CD4-positive, alpha-beta T cell treated with Interleukin-15 for 4 hours (primary cell): ENCODE measurements at places on chromosomes 6 and 20.

GRCh38 chr20:32018269-32019155, 8.3 kb downstream of the CCM2L start:
- DNase-seq, result peak; percentile 16

DNA sequence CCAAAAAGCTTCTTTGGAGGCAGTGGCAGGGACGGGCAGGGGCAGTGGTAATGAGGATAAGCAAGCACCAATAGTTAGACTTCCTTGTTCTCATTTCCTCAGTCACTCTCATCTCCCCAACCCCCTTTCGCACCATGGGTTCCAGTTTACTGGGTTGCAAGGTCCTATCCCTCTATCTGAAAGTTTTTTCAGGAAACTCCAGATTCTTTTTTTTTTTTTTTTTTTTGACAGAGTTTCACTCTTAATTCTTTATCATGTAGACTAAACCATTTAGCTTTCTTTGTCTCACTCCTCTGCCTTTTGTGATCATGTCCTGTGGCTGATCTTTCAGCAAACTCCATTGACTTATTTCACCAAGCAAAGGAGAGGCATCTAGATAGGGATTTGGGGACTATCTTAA, 51.4 kb upstream of the GMDS start:
- no peak for DNase-seq

GRCh38 chr6:4446982-4447381, 311.6 kb upstream of the ECI2 start:
- DNase-seq, result no peak

GRCh38 chr20:17971300-17972013, 2.6 kb downstream of the MGME1 start:
- DNase-seq, result no peak

DNA sequence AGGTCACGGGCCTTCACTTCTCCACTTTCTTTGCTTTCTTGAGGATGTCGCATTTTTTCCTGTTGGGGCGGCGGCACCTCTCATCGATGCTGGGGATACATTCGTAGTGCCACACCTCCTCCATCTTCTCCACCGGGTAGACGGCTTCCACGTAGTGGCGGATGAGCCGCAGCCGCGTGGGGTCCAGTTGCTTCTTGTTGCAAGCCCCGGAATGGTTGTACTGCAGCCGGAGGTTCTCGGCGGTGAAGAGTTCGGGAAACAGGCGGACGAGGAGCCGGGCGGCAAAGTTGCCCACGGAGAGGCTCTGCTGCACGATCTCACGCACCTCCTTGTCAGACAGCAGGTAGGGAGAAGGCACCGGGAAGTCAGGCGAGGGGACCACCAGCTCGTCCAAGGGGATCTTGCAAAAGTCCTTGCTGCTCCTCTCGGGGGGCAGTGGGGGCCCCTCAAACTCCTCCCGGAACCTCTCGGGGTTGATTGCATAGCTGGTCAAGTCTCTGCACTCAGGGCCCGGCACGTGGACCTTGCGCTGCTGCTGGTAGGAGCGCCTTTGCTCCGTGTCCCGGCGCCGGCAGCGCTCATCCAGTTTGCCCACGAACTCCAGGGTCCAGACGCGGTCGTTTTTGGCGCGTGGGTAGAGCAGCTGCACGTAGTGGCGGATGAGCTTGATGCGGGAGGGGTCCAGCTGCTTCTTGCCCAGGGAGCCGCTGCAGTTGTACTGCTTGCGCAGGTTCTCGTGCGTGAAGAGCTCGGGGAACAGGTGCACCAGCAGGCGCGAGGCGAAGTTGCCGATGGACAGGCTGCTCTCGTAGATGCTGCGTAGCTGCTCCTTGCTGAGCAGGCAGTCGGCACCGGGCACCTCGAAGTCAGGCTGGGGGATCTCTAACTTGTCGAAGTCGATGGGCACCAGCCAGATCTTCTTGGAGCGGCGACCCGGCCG, 41.0 kb downstream of the MTRES1 start:
- no peak for DNase-seq

- no peak for DNase-seq
Measured at GRCh38 chr6:95325916-95326315, 251.4 kb upstream of the MANEA start.

DNA sequence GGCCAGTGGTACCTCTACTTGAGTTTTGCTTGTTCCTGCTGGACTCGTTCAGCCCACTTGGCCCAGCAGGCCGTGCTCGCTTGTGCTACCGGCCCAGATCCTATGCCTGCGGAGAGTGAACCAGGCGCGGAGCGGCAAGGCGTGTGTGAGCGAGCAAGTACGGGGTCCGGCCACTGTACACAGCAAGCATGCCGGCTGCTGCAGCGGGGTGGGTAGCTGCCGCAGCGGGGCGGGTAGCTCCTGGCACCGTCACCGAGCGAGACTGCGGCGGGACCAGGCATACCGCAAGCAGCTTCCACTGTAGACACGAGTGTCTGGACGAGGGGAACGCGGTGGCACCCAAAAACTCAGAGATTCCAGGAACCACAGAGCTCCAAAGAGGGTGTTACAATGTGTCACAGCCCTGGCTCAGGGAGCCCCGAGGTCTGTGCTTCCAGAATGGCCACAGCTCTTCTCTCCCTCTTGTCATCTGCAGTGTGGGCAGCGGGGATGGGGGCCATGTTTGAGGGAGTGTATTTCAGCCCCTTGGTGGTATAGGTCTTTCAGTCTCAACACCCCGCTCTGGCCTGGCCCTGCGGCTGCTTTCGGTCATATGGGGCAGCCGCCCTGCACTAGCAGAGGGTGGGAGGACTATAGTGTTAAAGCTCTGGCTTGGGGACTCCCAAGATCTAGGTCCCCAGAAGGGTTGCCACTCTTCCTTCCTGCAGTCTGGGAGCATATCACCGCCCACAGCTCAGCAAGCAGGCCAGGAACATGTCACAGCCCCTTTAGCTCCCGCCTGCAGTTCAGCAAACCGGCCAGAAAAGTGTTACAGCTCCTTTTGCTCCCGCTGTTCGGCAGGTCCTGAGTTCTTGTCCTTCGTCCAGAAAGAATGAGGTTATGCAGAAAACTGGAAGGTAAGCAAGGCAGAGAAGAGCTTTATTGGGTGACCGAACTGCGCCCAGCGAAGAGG, 6.1 kb upstream of the RWDD1 start:
- DNase-seq, result no peak

GRCh38 chr6:18260448-18261106, 3.8 kb downstream of the DEK start:
- DNase-seq, result peak; percentile 14

DNA sequence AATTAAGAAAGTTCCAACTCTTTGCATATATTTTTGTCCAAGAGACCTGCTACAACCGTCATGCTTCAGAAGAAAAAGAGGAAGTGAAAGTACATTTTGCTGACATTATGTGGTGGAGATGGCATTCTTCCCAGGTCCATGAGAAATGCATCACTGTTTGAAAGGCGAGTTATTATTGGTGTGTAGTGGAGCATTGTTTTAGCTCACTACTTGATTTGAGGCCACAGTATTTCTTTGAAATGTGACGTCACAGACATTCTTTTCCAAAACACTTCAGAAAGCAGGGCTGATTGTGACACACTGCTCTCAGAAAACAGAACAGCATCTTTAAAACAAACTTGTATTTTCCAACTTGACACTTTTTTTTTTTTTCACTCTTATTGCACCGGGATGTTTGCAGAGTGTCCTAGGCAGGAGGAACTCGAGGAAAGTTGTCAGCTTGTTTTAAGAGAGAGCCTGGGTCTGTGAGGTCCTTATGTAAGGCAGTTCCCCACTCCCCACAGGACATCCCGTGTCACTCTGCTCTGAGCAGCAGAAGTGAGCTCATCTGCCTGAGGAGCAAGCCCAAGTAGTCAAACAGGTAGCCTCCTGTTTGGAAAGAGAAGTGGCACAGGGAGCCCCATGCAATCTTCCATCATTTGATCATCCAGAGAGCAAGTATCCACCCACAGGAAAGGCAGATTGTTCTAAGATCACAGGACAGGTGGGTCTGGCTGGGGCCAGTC, 1.1 kb downstream of the SPTLC3 start:
- peak; percentile 4 for DNase-seq

- no peak for DNase-seq
Measured at GRCh38 chr6:29439006-29439405, at the start of gene OR10C1. TSS of gene OR10C1 (plus strand) at chr6:29439306. CDS start at chr6:29440016, 710 bp downstream.

DNA sequence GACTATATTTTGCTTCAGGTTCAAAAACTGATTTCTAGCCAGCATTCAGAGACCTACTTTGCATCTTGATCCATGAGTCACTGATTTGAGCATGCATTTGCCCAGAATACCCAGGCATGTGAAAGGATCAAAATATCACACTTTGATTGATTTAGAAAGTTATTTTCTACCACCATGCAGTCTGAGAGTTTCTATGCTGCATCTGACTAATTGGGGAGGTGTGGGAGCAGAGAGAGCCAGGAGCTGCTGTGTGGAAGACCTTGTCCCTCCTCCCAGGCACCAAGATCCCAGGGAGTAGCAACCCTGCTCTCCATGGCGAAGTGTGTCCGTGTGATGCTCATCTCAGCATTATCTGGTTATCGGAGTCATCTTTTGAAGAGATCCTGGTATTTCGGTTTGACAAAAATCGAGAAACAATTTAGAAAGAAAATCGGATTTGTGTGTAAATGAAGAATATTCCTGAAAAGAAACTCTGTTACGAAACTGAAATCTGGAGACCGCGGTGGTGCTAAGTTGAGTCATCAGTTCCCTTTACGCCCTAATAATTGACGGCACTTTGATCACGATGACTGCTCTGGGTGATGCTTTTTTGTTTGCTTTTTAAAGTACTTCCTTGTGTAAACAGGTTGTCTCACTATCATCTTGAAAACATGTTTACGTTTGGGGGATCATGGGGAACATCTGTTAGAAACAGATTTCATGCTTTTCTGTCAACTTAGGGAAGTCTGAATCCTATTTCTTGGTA, 193.4 kb downstream of the BACH2 start:
- DNase-seq, result peak; percentile 56

- no peak for DNase-seq
Measured at GRCh38 chr6:169183233-169183632, 70.4 kb downstream of the THBS2 start.

DNA sequence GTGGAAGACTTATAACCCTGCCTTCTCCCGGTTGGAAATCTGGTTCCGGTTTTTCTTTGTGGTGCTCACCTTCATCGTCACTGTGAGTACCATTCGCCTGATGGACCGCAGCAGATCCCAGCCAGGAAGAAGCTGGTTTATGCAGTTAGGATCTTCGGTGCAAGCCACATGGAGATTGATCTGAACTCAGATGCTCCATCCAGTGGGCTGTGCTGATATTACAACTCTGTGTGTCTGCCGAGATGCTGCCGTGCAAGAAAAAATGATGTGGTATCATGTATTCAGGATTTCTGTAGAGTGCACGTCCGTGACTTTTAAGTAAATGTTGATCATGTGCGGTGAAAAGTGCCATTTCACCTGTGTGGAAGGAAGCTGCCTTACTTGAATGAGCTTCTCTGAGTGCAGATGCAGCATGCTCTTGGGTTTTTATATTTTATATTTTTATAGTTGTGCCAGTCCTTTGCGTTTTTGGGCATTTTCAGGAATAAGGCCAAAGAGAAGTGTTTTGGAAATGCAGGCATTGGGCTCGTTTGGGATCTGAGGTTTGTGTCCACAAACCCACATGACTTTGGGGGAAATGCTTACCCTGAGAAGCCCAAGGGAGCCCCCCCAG, 39.2 kb downstream of the DYNLT1 start:
- peak; percentile 47 for DNase-seq

- no peak for DNase-seq
Measured at GRCh38 chr6:48078120-48078519, 32.9 kb downstream of the PTCHD4 start.

DNA sequence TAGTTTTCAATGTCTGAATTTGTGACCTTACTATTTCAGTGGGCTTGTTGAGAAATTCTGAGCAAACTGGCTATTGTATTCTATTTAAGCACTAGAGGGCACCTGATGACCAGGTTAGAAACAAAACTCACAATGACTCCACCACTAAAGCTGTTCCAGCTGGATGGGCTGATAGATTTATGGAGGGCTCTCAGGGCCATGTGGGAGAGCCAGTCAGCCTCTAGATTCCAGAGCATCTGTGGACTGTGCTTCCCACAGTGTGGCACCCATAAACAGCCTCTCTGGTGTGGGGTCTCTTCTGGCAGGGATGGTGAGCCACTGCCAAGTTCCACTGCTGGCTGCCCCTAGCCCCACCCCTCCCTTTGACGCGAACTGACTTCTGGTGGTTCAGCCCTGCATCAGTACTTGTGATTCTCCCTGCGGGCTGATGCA, 29.2 kb downstream of the C6orf58 start:
- no peak for DNase-seq

- DNase-seq, result no peak
Measured at GRCh38 chr6:43973357-43973756, 153.9 kb downstream of the MRPL14 start.

- no peak for DNase-seq
Measured at GRCh38 chr6:21604081-21604480, 10.5 kb downstream of the SOX4 start.
